ENCODE measurements at places on chromosomes 6 and 20.

- DNase-seq, result no peak
These were observed 56.7 kb downstream of the NT5E start for GRCh38 chr6:85506441-85507093.

- DNase-seq, result no peak
These were observed 98.0 kb upstream of the KCNG1 start for GRCh38 chr20:51120868-51121267.

- DNase-seq, result no peak
These were observed 42.4 kb downstream of the PLAGL1 start for GRCh38 chr6:143965503-143966171.

- DNase-seq, result no peak
These were observed 1.0 kb upstream of the ZBTB22 start for GRCh38 chr6:33318426-33319073.

GRCh38 chr6:34549026-34549803 lies 6.9 kb downstream of the SPDEF start:
- no peak for DNase-seq

GRCh38 chr6:157688960-157689599 lies 134.0 kb upstream of the SNX9 start:
- DNase-seq, result no peak

DNA sequence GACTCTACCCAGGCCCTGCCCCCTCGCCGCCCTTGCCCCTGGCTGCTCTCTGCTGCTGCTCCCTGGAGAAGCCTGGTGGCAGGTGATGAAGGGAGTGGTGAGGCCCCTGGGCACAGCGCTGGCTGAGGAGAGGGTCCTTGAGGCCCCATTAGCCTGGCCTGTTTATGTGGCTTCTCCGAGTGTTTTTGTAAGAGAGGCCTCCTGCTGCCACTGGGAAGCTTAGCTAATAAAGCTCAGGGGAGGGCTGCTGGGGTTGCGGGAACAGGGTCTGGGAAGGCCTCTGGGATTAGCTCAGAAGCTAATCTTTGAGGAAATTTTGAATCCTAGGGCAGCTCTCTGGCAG lies 15.5 kb downstream of the EBF4 start:
- no peak for DNase-seq

- no peak for DNase-seq
These were observed 503.9 kb downstream of the ADGRB3 start for GRCh38 chr6:69138893-69139494.

- peak; percentile 35 for DNase-seq
These were observed at the start of gene DDR1 for GRCh38 chr6:30883685-30884520. DDR1 (plus strand) TSS chr6:30884519; CDS start chr6:30888730, 4,211 bp downstream.

- DNase-seq, result peak; percentile 19
These were observed 37.4 kb downstream of the HIVEP2 start for GRCh38 chr6:142907544-142907943.

DNA sequence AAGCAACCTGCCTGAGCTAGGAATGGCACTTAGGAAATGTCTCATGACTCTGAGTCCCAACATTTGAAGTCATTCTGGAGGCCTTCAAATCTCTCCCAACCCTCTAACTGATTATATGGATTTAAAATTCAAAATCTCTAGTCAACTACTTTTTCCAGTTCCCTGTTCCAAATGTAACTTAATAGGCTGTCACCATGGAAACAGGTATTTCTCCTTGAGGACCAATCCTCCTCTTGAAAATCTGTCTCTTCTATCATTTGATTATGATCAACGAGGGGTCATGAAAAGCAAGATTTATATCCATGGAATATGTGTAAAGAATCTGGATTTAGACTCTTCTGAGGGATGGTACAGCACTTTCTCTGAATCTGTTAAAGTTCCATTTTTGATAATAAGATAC lies 127.3 kb upstream of the DTNBP1 start:
- DNase-seq, result no peak

DNA sequence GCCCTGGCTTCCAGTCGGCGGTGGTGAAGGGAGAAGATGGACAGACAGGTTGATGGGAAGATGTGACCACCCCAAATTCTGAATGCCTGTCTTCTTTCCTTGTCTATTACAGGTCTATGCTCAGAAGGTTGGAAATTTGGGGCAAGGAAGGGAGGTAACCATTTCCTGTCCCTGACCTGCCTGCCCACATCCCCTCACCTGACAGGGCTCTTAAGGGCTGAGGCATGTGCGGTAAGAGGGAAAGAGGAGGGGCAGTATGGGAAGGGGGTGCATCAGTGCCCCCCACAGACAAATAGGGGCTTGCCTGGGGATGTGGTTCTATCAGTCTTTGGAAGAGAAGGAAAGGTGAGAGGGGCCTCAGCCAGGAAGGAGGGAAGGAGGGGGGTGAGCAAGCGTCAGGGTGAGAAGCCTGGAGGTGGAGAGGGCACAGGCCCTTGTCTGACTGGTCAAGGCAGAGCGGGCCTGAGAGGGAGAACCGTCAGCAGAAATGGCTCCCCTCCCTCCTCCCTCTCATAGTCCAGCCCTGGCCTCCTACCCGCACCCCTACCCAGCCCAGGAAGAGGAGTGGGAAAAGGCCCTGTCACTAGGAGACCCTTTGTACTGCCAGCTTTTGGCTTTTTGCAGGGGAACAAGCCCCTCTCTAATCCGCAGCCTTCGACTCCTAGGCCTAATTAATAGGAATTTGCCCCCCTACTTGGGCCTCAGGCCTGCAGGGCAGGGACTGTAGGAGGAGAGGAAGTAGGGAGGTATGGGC lies 104.4 kb upstream of the FOXP4 start:
- no peak for DNase-seq

DNA sequence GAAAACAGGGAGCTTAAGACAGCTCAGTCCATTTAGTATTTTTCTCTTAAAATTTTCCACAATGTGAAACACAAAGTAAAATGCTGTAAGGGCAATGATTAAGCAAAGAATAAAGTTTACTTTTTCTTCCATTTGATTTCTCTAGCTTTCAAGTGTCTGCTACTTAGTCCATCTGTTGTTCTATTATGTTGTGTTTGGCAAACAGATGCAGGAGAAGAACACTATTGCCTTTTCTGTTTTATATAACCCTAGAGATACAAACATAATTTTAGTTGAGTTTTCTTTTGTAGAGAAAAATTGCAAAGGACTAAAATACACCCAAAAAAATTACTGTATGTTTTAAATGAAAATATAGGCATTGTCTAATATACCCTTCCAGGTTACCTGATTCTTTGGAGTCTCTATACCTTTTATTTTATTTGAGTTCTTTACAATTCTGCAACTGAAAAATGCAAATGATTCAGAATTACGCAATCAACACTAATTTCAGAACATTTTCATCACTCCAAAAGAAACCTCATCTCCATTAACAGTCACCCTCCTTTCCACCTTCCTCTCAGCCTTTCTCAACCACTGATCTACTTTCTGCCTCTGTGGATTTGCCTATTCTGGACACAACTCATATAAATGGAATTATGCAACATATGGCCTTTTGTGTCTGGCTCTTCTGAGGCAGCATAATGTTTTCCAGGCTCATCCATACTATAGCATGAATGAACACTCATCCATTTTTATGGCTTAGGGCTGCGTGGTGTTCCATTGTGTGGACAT lies 96.9 kb downstream of the MKKS start:
- no peak for DNase-seq

GRCh38 chr6:157943964-157944283 lies 37.7 kb upstream of the SYNJ2 start:
- no peak for DNase-seq

GRCh38 chr20:51493346-51493791 lies 49.1 kb downstream of the NFATC2 start:
- DNase-seq, result no peak

GRCh38 chr6:52994839-52995088 lies 320 bp downstream of the GSTA4 start:
- DNase-seq, result no peak

- no peak for DNase-seq
These were observed 28.9 kb downstream of the CLIC5 start for GRCh38 chr6:45986746-45987274.

DNA sequence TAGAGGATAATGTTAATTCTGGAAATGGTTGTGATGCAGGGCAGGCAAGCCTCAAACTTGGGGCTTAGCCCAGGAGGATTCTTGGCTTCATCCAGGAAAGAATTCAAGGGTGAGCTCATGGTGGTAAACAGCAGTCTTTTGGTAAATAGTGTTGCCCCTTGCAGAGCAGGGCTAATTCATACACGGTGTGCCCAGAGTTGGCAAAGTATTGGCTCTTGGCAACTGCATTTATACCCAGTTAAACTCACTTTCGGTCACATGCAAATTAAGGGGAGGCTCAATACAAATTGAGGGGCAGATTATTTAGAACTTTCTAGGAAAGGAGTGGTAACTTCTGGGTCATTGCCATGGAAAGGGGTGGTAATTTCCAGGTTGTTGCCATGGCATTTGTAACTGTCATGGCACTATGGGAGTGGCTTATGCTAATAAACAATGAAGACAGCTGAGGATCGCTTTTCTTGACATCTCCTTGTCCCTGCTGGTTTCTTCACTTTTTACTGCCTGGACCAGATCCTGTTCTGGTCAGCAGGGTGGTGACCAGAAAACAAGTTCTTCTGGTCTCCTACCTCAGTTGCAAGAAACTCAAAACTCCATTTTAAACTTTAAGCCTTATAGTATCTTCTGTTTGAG lies 3.9 kb upstream of the OTOR start:
- DNase-seq, result no peak

- DNase-seq, result no peak
These were observed 7.6 kb downstream of the TFAP2C start for GRCh38 chr20:56636716-56637115.

- no peak for DNase-seq
These were observed 5.0 kb upstream of the GSTA3 start for GRCh38 chr6:52914516-52914915.

GRCh38 chr6:107957308-107957908 lies 600 bp downstream of the SEC63 start:
- peak; percentile 29 for DNase-seq

- no peak for DNase-seq
These were observed 141.6 kb upstream of the RREB1 start for GRCh38 chr6:6966127-6966526.

GRCh38 chr6:145225500-145225899 lies 509.8 kb downstream of the EPM2A start:
- DNase-seq, result no peak

DNA sequence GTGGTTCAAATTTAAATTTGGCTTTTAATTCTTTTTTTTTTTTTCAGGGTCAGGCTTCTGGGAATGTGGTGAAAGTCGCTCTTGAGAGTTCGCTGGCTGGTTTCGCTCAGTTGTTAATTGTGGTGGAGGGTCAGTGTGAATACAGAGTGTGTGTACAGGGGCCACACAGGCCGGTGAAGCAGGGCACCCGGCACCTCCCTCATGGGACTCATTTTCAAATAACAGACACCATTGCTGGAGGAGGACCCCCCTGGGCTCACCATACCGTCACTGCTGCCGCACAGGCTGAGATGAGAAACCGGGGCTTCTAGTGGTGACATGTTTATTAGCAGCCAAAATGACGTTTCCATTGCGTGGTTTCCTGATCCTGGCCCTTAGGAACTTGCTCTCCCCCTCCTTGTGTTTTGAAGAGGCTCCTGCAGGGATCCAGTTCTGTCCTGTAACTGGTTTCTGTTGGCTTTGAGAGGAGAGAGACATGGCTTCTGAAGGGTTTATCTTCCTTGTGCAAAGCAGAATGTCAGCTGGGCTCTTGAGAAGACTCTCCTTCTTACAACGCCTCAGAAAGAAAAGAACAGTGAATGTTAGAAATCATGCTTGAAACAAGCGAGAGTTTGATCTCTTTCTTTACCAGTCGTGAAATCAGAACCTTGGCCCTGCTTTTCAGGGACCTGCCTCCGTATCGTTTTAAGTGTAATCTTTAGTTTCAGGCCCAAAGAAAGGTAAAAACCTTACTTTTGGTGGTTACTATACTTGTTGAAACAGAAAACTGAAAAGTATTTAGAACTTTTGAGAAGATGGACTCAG lies 37.8 kb downstream of the DUSP22 start:
- no peak for DNase-seq

- DNase-seq, result no peak
These were observed 50.0 kb downstream of the FOXF2 start for GRCh38 chr6:1439349-1439748.

DNA sequence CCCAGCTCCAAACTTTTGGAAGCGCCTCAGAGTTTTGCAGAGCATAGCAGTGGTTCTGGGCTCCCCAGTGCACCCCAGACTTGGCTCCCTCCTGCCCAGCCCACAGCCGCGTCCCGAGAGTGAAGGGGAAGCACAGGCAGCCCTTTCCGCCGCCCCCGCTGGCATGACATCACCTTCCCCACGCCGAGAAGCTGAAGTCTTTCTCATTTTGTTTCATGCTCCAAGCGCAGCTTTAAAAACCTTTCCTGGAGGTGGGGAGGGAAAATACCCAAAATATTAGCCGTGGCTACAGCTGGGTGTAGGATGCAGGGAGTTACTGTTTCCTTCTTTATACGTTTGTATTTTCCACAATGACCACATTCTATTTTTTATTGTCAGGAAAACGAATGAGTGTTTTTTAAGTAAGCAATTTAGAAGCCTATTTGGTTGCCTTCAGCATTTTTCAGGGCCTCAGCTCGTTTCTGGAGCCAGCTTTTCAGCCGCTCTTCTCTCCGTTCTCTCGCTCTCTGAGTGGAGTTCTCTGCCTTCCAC lies 72.9 kb downstream of the SNX5 start:
- DNase-seq, result no peak

GRCh38 chr6:163786995-163787671 lies 372.6 kb downstream of the QKI start:
- no peak for DNase-seq

- DNase-seq, result peak; percentile 48
These were observed 20.7 kb downstream of the GTPBP2 start for GRCh38 chr6:43608310-43608763.

DNA sequence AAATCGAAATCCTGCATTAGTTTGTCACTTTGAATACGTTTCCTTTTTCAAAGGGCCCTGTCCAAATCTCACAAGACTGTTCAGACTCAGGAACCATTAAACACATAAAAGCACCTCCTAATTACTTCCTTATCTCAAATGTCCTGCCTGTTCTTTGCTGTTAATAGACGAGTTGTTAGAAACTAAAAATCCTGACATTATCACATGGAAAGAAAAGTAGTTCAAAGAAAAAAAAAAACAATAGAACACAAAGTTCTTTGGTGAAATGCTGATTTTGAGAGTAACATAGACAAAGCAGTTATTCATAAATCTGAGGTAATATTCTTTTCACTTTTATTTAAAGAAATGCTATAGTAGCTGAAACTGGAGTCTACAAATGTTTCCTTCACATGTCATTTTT lies 12.1 kb upstream of the TAB2 start:
- DNase-seq, result no peak

DNA sequence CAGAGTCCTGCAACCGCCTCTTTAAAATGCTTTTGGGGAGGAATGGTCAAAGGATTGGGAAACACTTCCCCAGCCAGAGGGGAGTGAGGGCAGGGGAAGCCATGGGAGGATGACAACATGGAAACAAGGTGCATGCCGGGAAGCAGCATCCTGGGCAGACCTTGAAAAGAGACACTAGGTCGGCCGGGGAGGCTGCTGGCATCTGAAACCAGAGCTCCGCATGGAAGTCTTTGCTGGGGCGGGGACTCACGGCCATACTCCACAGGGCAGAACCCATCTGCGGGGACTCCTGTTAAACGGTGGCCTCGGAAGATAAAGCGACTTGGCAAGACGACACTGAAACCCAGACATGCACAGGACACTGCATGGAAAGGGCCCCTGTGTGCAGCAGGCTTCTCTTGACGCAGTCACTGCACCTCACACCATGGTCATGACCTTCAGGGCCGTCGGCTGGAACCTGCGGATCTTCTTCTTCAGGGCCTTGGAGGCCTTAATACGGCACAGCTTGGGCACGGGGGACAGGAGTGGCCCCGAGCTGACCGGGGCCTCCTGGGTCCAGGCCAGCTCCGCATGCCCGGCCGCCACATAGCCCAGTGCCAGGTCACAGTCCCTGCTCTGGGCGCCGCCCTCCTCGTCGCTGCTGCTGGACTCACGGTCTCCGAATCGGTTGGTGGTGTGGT lies 12.4 kb downstream of the DACT2 start:
- DNase-seq, result no peak

- peak; percentile 26 for DNase-seq
These were observed 167.4 kb upstream of the OLIG3 start for GRCh38 chr6:137661601-137662000.
